ENCODE measurements at places on chromosomes 11 and 22.

DNA sequence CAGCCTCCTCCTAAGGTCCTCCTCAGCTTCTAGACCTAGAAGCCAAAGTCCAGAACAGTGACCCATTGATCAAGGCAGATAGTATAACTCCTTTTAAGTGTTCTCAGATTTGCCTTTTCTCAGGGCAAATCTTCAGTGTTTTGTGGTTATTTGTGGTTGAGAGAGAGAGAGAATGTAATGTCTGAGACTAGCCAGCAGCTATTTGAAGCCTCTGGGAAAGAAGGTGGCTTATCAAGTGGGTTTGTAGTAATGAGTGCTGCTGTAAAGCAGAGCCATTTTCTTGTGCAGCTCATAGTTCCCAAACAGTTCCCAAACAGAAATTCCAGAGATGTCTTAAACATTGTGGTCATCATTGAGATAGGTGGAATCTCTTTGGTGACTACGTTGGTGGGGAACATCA, 89.5 kb downstream of the RNF169 start:
- no peak for DNase-seq

GRCh38 chr11:76075716-76076115, 130.6 kb downstream of the WNT11 start:
- no peak for DNase-seq

DNA sequence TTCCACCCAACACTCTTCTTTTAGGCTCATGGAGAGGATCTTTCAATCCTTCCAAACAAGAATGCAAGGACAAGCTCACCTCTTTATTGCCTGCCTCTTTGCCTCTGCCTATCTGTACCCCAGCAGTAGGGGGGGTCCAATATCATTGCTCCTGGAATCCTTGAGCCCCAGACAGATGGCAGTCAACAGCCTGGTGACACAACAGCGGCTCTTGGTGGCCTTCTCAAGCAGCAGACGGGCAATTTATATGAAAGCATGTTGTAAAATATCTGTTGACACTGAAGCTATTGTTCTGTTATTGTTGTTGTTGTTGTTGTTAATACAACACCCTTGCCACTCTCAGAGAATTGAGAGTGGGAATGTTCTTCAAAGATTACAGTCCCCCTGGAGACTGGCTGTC, 480.0 kb upstream of the CADM1 start:
- DNase-seq = no peak

- no peak for DNase-seq
Measured at GRCh38 chr11:102882389-102883024, 7.7 kb upstream of the MMP12 start.
